ENCODE measurements at places on chromosomes 4 and X. TPM values are rescaled to one million over a fixed set of nuclear protein-coding genes. Genes with fewer than 3 reads are reported as not detected.

VEGFC gene
- not detected for polyA plus RNA-seq

PPM1K gene
- polyA plus RNA-seq, result 85.3 TPM

NUDT10 gene
- 0.29 TPM for polyA plus RNA-seq

DCAF12L1 gene
- not detected for polyA plus RNA-seq

DDIT4L gene
- not detected for polyA plus RNA-seq

TMEM185A gene
- 22.1 TPM for polyA plus RNA-seq

AVPR2 gene
- polyA plus RNA-seq, result not detected
